ENCODE measurements at places on chromosomes 13 and 19.

DNA sequence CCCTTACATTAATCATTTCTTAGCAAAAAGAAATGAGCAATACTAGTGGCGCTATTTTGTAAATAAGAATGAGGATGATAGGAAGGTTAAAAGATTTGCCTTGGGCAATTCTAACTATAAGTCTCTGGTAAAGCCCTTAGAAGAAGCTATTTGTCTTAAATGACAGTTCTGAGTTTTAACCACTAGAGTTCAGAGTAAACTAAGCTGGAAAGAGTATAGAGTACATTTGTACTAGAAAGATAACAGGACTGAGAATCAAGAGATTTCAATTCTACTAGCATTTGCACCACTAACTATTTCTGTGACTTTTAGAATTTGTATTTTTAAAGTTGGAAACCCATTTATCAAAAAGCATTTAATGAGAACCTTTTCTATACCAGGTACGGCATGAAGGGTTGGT is 750.3 kb downstream of the OLFM4 start:
- DNase-seq, result no peak

DNA sequence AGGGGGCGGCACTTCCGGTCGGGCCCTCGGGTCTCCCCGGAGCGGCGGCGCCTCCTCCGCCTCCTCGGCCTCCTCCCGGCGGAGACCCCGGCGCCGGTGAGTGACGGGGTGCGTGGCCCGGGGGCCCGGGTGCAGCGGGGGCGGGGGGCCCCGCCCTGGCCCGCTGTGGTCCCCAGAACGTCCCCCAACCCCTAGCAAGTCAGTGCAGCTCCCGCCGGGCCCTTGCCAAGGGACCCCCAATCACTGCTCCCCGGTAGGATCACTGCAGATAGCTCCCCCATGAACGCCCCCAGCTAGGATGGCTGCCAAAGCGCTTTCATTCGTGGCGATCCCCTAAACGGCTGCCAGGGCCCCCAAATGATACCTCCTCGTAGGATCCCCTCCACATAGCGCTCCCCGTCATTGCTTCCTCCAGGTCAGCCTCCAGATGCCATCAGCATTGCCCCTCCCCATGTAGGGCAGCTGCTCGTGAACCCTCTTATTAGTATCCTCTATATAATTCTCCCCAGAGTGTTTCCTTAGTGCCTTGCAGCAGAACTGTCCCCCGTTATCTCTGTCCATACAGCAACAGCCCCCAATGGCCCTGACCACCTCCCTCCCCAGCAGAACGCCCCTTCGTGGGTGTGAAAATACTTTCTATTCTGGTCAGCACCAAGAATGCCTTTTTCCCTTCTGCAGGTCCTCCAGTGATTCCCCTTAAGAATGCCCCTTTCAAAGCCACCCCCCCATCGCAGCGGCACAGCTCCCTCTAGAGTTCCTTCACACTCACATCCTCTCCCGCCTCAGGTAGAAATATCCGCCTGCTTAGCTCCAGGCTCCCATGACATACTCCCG is at the start of gene ZNF865:
ZNF865 (plus strand) TSS at position 11 of the 834 bp plus-strand sequence. CDS start 7,972 bp downstream, outside the sequence.
- peak; percentile 67 for DNase-seq

DNA sequence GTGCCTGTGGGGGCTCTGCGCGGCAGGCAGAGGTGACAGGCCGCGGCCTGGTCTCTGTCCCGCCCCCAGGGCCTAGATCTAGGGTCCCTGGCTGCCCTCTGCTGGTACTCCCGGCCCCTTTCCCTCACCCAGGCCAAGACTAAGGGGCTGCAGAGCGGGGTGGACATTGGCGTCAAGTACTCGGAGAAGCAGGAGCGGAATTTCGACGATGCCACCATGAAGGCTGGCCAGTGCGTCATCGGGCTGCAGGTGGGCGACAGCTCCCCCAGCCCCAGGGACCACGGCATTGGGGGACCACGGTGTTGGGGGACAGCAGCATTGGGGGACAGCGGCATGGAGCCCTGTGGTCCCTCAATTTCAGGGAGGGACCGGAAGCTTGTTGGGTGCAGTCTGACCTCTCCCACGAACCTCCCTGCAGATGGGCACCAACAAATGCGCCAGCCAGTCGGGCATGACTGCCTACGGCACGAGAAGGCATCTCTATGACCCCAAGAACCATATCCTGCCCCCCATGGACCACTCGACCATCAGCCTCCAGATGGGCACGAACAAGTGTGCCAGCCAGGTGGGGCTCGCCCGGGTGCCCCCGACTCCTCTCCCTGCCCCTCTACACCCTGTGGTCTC is 3.8 kb upstream of the ABCA7 start:
- DNase-seq, result no peak

GRCh38 chr19:58203814-58204475 is 21.1 kb downstream of the ZNF274 start:
- DNase-seq, result no peak

- DNase-seq, result no peak
These were observed 60.5 kb downstream of the SPATA13 start for GRCh38 chr13:24221007-24221406.

DNA sequence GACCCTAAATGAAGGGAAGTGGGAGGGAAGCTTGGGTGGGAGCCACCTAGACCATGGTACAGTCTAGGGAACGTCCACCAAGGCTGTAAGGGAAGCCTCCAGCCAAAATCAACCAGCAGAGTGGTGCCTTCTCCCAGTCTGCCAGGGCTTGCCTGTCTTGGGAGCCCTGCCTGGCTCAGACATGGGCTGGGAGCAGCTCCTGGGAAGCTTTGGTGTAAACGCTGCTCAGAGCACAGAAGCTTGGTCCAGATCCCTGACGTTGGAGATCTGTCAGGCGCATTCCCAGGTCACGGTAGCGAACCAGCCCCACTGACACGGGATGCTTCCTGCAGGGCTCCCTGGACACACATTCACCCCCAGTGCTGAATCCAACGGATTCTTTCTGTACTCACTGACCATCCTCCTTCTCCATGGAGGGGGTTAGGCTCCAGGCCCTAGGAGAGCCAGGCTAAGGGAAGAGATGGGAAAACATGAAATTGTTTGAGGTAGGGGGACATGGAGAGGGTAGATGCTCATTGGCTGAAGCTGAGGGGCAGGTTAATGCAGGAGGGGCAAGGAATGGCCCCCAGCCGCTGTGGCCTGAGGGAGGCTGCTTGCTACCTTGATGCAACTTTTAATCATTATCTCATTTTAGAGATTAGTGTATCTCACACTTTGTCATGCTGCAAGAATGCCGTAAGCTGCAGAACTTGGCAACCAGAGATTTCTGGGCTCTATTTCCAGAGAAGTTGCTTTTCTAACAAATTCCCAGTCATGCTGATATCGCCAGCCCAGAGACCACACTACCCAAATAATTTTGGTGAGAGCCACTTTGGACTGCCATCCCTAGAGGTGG is 195.8 kb downstream of the UQCRFS1 start:
- DNase-seq, result no peak

DNA sequence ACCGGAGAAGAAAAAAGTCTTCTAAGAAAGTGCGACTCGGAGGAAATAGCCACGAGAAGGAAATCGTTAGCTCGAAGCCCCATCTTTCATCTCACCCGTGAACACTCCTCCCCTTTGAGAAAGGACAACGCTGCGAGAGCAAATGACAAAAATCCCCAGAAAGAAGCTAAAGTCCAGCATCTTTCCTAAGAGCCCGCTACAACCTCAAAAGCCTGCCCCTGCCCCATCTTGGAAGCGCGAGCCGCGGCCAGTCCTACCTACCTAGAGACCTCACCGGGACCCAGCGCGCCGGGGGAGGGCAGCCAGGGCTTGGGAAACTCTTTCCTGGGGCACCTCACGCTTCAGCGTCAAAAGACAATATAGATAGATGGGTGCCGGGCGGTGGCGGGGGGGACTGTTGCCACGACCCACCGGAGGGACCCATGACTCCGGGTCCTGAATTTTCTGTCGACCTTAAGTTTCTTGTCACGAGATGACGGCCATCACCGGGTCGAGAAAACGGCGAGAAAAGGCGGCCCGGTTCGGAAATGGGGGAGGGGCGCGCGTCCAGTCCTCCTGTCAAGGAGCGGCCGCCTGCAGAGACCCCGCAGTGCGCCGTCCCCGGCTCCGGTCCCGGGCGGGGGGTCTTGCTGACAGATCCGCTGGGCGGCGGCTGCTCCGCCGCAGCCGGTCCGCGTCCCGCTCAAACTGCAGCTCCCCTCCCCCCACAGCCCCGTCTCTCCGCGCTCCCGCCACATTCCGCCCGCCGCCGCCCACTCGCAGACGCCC is 65.9 kb downstream of the KCNRG start:
- no peak for DNase-seq

DNA sequence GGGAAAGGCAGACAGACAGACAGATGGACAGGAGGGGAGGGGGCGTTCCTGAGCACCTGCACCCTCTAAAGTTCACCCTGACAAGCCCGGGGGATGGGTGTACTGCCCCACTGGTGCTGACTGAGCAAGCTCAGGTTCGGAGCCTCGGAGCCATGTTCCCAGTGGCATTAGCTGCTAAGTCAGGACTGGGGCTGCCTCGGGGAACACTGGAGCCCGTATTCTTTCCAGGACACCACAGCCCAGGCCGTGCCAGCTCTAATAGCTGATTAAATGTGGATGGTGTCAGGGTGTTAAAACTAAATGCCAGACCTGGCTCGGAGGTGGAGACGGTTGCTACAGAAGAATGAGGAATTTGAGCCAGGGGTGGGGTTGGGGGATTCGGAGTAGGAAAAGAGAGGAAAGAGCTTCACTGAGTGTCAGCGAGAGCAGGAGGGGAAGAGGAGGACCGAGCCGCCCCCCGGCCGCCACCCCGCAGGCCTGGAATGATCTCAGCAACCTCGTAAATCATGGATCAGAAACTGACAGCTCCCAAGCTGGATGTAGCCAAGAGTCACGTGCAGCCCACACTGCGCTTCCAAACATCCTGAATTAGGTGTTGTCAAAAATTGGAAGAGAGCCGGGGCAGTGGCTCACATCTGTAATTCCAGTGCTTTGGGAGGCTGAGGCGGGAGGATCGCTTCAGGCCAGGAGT is 10.4 kb downstream of the MAP2K2 start:
- DNase-seq, result no peak

DNA sequence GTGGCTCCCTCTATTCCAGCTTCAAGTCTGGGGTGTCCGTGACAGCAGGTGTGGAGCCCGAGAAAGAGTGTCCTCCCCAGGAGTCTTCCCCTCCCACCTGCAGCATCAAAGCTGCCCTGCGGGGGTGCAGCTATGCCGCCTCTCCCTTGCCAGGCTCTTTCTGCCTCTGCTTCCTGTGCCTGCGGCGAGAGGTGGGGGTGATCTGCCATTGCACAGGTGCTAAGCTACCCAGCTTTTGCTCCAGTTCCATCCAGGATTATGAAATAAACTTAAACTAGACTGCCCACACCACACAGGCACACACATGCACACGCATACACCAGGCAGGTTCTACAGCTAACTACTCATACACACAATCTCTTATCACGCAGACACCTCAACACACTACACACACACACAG is 104.7 kb upstream of the CLDN10 start:
- no peak for DNase-seq

GRCh38 chr13:33751151-33751550 is 66.8 kb upstream of the RFC3 start:
- no peak for DNase-seq

GRCh38 chr19:34135821-34136611 is 36.3 kb upstream of the LSM14A start:
- no peak for DNase-seq

- no peak for DNase-seq
These were observed 1.3 kb downstream of the SELENOV start for GRCh38 chr19:39516270-39516669.

- DNase-seq, result no peak
These were observed at the start of gene STOML3 for GRCh38 chr13:38990693-38991092. STOML3 (minus strand) TSS chr13:38990831; CDS start chr13:38990721, 110 bp downstream.

DNA sequence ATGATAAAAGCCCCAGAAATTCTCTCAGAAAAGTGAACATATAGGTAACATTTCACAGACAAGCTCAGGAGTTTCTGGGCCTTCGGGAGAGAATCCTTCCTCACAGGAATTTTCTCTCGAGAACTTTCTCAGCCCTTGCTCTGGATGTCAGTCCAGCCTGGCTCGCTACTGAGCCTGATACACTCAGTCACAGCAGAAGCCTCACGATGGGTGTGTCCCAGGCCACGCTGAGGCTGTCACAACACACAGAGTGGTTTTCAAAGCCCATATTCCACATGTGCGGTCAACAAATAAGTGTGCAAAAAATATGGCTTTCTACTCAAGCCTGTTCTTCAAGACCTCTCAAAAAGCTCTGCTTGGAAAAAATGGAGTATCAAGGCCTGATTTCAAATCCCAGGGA is 31.5 kb upstream of the MEDAG start:
- DNase-seq, result no peak

DNA sequence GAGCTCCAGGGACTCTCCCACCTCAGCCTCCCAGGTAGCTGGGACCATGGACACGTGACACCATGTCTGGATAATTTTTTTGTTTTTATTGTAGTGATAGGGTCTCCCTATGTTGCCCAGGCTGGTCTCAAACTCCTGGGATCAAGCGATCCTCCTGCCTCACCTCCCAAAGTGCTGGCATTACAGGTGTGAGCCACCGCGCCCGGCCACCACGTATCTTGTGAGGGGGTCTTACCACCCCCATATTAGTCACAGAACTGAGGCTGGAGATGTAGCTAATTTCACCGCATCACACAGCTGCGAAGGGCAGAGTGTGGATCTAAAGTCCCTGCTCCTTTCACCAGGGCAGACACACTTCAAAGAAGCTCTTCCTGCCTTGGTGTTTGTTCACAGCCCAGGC is 211.8 kb upstream of the SOX1 start:
- no peak for DNase-seq

GRCh38 chr13:81020010-81020409 is 679.1 kb upstream of the SPRY2 start:
- no peak for DNase-seq

All from ovary (tissue), 10 donors.